Activated T-cell treated with anti-CD3 and anti-CD28 coated beads for 24 hours (primary cell): ENCODE measurements at places on chromosomes 3 and 15.
A peak's percentile ranks its signal among the peaks of the same experiment; 100 is the strongest.

GRCh38 chr3:155313300-155313699, 19.8 kb upstream of the STRIT1 start:
- no peak for DNase-seq

GRCh38 chr3:87206070-87206469, 21.0 kb upstream of the CHMP2B start:
- no peak for DNase-seq

DNA sequence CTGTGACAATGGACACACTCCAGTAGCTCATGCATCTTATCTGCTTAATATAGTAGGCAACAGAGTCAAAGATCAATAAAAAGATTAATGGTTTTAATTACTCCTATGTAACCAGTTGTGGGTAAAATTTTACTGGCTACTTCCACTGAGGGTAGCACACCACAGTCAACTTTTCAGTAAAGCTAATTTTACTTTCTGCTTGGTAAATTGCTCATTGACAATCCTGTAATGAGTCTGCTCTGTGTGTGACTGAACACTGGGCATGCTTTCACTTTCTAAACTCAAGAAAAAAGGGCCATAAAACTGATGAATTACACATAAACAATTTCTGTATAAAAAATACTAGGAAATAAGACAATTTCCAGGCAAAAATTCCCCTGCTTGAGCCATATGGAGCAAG, 838.3 kb downstream of the VGLL3 start:
- DNase-seq = no peak

DNA sequence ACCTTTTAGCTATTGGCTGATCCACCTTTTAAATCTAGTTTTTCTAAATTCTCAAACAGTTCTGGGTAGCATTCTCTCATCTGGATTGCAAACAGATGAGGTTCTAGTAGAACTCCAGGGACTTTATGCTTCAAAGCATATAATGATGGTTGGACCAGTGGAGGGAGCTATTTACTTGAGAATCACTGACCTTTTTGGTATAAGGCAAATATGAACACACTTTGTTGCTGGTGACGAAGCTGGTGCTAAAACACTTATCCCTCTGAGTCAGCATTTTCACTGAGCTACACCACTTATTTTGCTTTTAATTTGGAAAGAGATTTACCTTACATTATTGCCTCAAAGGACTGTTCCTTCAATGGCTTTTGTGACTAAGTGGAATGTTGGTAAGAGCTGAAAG, 58.6 kb upstream of the SLITRK3 start:
- no peak for DNase-seq

DNA sequence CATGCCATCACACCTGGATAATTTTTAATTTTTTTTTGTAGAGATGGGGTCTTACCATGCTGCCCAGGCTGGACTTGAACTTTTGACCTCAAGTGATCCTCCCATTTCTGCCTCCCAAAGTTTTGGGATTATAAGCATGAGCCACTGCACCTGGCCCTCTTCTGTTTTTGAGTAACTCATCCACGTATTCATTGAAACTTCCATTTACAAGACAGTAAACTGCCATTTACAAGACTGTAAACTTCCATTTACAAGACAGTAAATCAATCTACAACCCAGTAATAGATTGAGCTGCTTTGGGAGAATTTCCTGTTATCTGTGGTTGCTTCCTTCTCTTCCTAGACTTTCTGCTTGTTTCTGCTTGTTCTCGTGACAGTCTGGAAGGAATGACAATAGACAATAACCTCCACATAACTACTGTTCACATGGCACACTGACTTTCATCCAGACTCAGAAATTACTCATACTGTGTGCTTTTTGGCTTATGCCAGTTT, 114.7 kb upstream of the CCNL1 start:
- DNase-seq = no peak

DNA sequence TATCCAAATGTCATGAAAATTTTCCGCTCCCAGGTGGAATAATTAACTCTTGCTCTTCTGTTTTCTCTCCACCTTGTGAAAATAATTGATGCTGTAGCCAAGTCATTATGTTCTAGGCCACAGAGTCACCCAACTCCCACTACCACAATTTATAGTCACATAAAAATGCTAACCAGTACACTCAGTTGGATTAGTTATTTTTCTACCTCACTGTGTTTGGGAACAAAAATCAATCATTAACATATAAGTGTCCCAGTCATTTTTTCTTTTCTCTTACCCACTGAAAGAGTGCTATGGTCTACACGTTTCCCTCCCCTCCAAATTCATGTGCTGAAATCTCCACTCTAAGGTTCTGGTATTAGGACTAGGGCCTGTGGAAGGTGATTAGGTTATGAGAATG, 255.6 kb upstream of the LMCD1 start:
- no peak for DNase-seq

DNA sequence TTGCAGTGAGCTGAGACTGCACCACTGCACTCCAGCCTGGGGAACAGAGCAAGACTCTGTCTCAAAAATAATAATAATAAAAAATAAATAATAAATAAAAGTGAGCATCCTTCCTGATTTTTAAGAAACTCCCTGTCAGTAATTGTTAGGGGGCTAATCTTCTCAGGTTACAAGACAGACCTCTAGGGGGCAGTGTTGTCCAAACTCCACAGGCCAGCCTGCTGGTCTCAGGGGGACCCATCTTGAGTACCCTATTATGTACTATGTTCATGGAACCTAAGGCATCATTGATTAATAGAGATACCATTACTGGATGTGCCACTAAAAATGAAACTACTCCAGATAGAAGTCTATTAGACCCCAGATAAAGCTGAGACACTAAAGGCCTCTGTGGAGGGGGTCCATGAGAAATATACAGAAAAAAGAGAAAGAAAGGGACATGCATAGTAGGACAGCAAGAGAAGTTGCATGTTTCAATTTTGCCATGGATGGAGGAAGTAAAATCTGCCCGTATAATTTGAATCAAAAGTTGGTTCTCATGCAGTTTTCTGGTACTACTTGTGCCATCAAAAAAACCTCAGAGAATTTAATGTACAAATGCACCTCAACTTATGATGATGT, 85.5 kb upstream of the CDV3 start:
- DNase-seq = peak; percentile 41

- DNase-seq = no peak
Observed at GRCh38 chr3:117059067-117059955, 349.7 kb downstream of the TUSC7 start.

- DNase-seq = no peak
Observed at GRCh38 chr15:55819397-55820034, 76.6 kb upstream of the PRTG start.

DNA sequence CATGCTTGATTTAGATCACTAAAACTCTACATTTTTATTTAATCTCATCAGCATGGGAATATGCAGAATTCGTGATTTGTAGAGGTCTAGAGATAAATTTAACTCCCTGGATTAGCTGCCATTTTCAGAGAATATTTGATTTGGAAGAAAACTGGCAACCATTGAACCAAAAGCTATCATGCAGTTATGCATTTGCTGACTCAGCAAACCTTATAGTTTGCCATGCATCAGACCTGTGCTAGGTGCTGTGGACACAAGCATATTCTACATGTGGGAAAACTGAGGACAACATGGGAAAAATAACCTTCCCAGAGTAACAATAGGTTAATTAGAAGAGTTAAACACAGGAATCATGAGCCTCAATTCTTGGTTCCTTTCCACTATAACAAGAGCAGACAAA, 54.7 kb upstream of the TP63 start:
- no peak for DNase-seq

GRCh38 chr15:91348752-91349500, 248.9 kb downstream of the SV2B start:
- DNase-seq = no peak

DNA sequence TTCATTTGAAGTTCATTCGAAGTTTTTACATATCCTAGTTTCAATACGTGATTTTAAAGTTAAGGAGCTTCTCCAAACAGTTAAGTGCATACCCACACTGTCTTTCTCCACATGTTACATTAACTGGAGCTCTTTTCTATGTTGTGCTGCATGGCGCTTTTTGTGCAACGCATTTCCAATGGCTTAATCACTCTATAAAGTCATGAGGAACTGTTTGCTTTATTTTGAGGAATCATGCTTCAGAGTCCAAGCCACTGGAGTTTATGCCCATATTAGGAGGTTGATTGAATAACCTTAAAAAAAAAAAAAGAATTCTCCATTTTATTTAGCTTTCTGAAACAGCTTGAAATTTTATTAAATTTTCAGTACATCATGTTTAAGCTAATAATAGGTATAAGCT, 109.4 kb upstream of the MBNL1 start:
- no peak for DNase-seq
